ENCODE measurements at places on chromosomes 4 and X.

DNA sequence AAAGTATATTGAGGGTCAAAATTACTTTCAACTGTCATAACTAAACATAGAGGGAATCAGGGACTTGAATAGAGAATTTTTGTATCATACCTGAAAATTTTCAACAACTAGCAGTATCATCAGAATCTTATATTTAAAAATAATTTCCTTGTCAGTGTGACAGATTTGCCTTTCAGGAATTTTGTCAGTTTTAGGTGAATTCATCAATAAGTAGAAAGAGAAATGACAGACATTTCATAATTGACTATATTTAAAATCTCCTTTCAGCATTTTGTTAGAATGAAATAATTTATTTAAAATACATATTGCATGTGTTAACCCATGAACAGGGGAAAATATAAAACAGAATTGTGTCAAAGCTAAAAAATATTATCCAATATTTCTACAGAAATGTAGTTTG, 8.6 kb upstream of the PDCL2 start:
- DNase-seq: no peak

DNA sequence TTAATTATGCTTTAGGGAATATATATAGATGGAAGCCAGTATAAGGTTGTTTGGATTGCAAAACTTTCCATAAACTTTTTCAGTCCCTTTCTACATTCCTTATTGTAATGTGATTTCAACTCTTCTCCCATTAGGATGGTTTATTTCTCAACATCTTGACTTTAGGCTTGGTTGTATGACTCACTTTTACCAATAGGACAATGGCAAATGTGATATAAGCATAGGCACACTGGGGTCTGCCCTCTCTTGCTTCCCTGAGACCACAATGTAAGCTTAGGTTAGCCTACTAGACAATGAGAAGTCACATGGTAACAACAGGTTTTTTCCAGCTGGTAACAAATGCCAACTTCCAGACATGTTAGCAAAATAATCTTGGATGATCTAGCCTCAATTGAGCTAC, 163.3 kb upstream of the RBPJ start:
- no peak for DNase-seq

DNA sequence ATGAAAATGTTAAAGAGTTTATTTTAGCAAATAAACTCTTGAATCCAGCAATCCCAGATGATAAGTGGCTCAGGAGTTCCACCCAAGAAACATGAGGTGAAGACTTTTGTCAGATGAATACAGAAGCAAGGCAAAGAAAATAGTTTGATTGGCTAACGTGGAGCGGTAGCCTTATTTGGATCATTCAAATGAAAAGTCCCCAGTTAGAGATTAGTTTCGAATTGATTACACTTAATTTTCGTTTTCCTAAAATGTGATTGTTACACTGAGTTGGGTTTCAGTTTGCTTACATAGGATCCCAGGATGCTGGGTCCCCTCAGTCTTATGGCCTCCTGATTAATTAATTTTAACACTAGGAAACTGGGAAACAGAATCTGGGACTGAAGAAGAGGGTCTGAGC, 76.4 kb upstream of the RPA4 start:
- no peak for DNase-seq

DNA sequence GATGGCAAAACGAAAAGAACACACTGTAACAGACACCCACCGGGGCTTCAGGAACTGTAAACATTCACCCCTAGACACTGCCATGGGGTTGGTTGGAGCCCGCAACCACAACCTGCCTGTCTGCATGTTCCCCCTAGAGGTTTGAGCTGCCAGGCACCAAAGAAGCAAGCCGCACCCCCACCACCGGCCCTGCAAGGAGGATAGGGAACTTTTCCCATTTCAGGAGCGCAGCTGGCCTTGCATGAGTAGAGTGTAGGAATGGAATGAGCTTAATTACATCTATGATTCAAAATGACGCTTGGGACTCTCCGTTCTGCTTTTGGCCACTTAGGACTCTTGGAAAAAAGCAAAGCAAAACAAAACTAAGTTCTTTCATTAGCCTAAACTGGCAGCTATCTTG, 243.6 kb upstream of the CTSO start:
- DNase-seq: no peak

DNA sequence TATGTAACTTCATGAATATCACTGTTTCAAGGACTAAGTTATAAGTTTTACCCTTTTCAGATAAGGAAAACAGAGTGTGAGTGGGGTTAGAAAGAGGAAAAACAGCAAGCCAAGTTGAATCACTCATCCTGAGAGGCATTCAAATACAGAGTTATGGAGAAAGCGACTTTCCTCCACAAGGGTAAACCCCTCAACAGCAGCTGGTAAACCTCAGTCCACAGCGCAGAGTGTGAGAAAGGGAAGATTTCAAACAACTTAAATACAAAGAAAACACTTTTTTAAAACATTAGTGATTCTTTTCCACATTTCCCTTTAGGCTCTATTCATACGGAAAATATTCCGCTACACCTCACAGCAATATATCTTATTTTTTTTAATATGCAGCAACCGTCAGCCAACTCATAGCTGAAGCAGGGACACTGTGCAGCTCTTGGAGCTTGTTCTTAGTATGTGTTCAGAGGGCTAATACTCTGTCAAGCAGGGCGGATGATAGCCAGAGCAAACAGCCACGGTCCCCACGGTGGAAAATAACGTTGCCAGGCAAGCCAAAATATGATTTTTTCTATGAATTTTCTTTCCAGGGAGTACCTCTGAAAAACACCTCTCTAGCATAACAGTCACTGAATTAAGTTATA, 488.9 kb upstream of the FAT1 start:
- DNase-seq: no peak

- no peak for DNase-seq
Observed at GRCh38 chrX:103919270-103919637, 43.2 kb upstream of the TMSB15B start.

- no peak for DNase-seq
Observed at GRCh38 chr4:152927737-152928136, 8.4 kb upstream of the FHDC1 start.

DNA sequence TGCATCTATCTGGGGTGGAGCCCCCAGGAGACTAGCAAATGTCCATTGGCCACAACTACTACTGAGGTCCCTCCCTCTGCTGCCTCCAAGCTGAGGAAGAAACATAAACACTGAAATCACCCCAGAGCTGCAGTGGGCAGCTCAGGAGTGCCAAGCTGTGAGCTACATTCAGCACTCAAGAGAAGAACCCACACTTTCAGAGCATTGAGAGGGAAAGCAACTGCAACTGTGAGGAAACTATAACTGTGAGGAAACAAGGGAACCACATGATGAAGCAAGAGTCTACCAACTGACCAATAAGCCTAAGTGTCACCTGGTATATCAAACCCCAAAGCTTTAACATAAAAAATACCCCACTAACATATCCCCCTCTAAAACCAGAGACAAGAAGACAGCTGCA, 373.5 kb upstream of the TACR3 start:
- DNase-seq: no peak

DNA sequence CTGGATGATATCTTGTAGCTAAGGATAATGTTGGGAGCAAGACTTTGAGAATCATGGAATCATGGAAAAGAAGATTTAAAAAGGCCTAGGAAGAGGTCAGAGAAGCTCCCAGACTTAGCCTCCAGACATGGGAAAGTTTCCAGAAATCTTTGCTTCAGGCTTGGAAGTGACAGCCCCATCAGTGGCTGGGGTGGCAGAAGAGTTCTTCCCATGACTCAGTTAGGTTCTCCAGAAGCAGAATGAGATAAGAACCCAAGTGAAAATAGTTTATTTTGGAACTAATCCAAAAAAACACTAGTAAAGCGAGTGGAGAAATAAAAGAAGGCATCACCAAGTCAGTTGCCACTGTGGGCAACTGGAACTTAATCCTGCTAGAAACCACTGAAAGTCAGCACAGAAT, 506.9 kb downstream of the MID1IP1 start:
- DNase-seq: no peak

- no peak for DNase-seq
Observed at GRCh38 chrX:94454159-94454558, 780.2 kb downstream of the FAM133A start.

DNA sequence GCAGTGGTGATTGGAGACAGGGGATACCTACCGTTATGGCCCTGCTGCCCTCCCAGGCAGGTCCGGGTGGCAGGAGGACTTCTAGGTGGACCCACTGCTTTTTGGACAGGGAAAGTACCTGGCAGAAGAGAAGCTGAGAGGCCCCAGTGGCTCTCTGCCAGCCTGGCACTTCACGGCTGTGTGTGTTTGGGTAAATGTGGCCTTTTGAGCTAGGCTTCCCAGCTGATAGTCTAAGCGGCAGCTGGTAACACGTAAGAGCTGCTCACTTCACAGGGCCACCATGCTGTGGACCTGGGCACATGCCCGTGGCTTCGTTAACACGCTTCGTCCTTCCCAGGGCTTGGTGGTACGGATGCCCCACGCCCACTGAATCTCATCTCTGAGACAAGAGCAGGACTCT, 92.0 kb upstream of the CLCN4 start:
- no peak for DNase-seq

GRCh38 chrX:55451626-55451989, 319 bp upstream of the MAGEH1 start:
- DNase-seq: no peak

DNA sequence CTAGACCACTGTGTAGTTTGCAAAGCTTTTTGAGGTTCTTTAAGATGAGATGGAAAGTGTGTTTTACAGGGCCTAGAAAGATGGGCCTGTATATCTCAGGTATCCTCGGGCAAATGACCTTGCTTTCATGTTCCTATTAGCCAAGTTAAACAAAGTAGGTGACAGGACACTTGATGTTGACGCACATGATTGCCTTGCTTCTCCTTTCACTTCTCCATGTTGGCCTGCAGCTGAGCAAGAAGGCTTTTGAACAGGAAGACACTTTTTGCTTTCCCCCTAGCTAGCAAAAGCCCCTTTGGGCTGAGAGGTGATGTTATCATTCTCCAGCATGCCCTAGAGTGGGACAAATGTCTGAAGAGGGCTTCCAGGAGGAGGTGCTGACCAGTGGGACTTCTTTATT, 202.1 kb downstream of the GPC3 start:
- DNase-seq: no peak

- no peak for DNase-seq
Observed at GRCh38 chrX:78199851-78200250, 60.4 kb upstream of the TAF9B start.

- DNase-seq: no peak
Observed at GRCh38 chrX:34058005-34058404, 74.1 kb downstream of the FAM47A start.

DNA sequence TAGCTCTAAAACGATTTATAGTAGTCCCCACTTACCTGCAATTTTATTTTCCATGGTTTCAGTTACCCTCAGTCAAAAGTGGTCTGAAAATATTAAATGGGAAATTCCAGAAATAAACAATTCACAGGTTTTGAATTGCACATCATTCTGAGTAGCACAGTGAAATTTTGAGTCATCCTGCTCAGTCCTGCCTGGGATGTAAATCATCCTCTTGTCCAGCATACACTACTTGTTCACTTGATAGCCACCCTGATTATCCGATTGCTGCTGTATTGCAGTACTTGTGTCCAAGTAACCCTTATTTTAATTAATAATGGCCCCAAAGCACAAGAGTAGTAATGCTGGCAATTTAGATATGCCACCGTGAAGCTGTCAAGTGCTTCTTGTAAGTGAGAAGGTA, 23.5 kb upstream of the BDH2 start:
- DNase-seq: no peak

GRCh38 chr4:98909646-98910401, 19.1 kb downstream of the EIF4E start:
- no peak for DNase-seq

DNA sequence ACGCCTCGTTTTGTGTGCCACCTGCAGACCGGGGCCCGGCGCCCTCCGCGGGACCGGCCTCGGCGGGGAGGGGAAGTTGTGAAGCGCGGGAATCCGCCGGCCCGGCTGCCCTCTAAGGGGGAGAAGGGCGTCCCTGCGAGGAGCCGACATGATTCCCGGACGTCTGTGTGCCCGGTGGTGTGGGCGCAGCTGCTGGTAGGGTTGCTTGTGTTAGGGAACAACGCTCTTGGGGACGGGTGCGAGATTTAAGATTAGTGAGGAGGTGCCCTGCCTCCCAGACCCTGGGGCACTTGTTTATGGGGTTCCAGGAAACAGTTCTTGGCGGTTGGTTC, 627 bp downstream of the CDKN2AIP start:
- no peak for DNase-seq

DNA sequence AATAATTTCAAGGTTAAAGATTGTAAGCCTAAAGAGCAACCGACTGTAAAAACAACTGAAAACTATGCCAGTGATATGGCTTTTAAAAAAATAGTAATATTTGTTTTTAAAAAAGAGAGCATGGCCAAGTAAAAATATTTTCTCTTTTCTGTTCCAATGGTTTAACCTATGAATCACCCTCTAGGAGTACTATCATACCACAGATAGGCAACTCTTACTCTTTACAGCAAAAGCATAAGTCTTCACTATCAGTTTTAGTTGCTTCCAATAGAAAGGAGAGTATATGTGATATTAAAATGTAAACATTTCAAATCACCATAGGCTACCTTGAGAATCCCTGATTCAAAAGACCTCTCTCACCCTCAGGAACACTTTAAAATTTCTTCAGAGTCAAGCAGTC, 102.6 kb downstream of the AMELX start:
- DNase-seq: no peak

- no peak for DNase-seq
Observed at GRCh38 chrX:45208121-45208856, 7.6 kb upstream of the DIPK2B start.
